ENCODE measurements at places on chromosomes 1 and 21.

DNA sequence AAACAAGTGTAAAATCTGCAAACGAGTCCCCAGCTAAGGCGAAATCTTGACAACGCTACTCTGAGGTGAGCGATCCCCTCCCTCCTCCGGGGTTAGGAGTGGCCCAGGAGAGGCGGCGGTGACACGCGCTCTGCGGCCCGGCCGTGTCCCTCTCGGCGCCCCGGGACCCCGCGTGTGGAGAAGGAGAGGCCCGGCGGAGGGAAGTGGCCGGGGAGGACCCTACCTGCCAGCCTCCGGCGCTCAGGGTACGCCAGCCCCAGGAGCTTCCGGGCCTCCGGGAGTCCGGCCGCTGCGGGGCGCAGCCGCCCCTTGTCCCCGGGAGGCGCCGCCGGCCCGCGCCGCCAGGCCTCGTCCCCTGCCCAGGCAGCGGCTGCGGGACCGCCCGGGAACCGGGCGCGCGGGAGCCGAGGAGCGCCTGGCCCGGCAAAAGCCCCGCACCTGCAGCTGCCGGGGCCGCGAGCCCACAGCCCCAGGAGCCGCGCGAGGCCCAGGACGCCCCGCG is 543 bp downstream of the ABCB10 start:
- DNase-seq, result peak; percentile 26

GRCh38 chr1:100552031-100552430 is 14.1 kb downstream of the GPR88 start:
- no peak for DNase-seq

GRCh38 chr21:35172231-35172630 is 123.1 kb upstream of the RUNX1 start:
- DNase-seq, result no peak

- DNase-seq, result no peak
Observed at GRCh38 chr1:64960731-64961130, 5.6 kb downstream of the JAK1 start.

GRCh38 chr21:44991538-44992483 is 52.0 kb downstream of the SLX9 start:
- DNase-seq, result no peak

GRCh38 chr1:209326076-209326475 is 257.4 kb upstream of the CAMK1G start:
- DNase-seq, result no peak

- DNase-seq, result no peak
Observed at GRCh38 chr1:203690730-203691129, 64.1 kb downstream of the ATP2B4 start.

GRCh38 chr21:44418108-44418875 is 37.0 kb upstream of the LRRC3 start:
- DNase-seq, result no peak

GRCh38 chr1:37323486-37324377 is 150.6 kb upstream of the ZC3H12A start:
- peak; percentile 7 for DNase-seq

GRCh38 chr1:231106347-231106746 is 55.5 kb upstream of the TRIM67 start:
- peak; percentile 97 for DNase-seq

DNA sequence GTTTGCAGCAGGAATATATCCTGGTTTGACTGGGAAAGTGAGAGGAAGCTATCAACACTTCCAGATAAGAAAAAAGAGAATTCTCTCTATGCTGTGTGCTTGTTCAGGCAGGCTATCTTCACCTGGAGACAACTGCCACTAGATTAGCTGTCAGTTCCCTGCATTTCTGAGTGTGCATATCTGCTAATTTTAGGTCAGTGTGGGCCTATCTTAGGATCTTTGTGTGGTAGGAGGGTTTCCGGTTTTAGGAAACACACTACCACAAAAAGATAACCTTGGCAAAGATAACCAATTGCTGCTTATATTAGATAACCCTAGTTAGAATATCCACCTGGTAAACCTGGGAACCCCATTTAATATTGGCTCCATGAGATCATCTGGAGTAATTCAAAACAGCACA is 22.5 kb upstream of the GBP5 start:
- no peak for DNase-seq

GRCh38 chr1:59364037-59364436 is 67.1 kb downstream of the FGGY start:
- DNase-seq, result no peak

GRCh38 chr1:6301526-6301925 is 40.6 kb upstream of the GPR153 start:
- DNase-seq, result no peak

GRCh38 chr1:105558023-105558422 is 1498.5 kb upstream of the PRMT6 start:
- DNase-seq, result no peak

GRCh38 chr1:11468878-11469277 is 10.1 kb upstream of the DISP3 start:
- DNase-seq, result no peak

GRCh38 chr1:35390600-35391494 is 122.3 kb downstream of the ZMYM4 start:
- DNase-seq, result no peak

- no peak for DNase-seq
Observed at GRCh38 chr1:213067352-213067751, 16.3 kb downstream of the RPS6KC1 start.

DNA sequence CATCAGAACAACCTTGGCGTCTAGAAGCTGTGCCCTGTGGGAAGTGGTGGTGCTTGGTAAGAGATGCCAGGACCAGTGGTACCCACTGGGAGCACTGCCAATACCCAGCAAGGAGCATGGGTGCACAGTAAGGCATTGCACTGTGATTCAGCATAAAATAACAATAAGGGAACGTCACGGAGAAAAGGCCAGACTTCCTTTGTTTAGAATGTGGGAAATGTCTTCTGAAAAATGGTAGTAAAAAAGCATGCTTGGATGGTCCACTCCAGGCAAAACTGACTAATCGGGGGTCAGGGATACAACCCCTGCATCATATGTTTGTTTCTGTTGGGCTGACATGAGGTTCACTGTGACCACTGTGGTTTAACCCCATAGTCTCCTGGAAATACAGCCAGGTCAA is 14.7 kb downstream of the METTL18 start:
- DNase-seq, result peak; percentile 15

DNA sequence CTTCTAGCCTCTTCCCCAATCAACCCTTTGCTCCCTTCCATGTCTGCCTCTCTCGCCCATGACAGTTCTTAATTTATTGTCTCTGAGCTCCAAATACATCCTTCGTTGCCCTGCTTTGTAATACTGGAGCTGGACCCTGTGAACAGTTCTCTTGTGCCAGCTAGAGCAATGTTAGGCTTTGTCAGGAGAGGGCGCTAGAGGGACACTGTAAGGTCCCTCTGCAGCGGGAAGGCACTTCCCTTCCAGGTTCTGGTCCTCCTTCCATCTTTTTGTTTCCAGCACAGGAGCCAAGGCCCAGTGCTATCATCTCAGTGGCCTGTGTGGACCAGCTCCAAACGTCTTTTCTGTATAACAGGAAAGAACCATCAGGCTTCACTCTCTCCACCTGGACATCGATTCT is 95.9 kb downstream of the PTPRU start:
- peak; percentile 23 for DNase-seq

- no peak for DNase-seq
Observed at GRCh38 chr1:2930913-2931723, 90.1 kb upstream of the ACTRT2 start.

- DNase-seq, result peak; percentile 47
Observed at GRCh38 chr1:94418664-94419655, 771 bp downstream of the ABCD3 start.

DNA sequence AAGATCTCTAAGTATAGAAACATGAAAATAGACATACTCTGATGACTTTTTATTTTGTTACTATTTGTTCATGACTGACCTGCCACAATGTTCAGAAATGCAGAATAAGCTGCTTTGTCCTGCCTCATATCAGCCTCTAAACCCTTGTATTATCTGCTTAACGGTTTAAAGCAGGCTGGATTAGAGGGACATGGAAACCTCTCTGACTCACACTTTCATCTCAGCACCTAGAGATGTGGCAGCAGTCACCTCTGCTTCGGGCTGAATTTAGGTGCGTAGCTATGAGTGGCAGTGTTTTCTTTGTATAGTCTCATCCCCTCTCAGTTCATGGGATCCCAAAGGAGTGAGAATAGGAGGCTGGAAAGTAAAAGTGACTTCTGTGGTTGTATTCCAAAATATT is 255.4 kb downstream of the RGS7 start:
- no peak for DNase-seq

DNA sequence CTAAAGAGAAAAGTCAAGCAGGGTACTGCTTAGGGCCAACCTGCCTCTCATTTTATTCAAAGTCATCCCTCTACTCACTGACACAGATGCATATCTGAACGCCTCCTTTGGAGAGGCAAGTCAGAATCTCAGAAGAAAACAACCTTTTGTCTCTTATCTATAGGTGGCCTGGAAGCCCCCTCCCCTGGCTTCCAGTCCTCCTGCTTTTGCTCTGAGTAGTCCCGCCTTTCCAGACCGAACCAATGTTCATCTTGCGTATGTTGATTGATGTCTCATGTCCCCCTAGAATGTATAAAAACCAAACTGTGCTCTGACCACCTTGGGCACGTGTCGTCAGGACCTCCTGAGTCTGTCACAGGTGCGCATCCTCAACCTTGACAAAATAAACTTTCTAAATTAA is 81.8 kb downstream of the WDR4 start:
- DNase-seq, result no peak

DNA sequence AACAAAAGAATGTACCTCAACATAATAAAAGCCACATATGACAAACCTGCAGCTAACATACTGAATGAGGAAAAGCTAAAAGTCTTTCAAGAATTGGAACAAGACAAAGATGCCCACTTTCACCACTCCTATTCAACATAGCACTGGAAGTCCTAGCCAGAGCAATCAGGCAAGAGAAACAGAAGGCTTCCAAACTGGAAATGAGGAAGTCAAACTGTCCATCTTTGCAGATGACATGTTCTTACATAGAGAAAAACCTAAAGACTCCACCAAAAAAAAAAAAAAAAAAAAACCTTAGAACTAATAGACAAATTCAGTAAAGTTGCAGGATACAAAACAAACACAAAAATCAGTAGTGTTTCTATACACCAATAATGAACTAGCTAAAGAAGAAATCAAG is 20.2 kb downstream of the NSL1 start:
- no peak for DNase-seq

DNA sequence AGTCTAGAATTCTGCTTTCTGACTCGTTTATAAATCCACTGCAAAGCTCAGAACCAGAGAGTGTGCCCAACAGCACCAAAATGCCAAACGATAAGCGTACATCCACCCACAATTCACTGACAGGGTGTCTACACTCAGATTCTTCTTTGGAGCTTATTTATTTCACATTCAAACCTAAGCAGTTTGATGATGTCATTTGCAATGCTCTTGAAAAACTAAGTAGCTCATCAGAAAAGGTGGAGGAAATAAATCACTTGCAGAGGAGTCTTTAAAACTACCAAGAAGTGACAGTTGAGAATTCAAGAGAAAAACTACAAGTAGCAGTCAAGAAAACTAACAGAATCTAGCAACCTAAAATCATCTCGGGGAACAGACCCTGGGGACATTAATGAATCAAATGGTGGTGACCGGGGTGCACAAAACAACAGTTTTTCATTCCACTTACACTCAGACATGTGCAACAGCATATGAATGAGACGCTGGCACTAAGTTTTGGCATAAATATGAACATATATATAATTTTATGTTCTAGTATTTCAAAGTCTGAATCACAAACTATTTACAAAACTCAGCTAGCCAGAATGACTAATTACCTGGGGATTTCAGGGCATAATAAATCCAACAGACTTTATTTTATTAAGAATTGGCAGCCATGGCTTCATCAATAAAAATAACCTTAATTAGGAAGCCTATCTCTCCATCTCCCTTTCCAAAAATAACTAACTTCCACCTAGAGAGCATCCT is 119.4 kb downstream of the SIPA1L2 start:
- no peak for DNase-seq

DNA sequence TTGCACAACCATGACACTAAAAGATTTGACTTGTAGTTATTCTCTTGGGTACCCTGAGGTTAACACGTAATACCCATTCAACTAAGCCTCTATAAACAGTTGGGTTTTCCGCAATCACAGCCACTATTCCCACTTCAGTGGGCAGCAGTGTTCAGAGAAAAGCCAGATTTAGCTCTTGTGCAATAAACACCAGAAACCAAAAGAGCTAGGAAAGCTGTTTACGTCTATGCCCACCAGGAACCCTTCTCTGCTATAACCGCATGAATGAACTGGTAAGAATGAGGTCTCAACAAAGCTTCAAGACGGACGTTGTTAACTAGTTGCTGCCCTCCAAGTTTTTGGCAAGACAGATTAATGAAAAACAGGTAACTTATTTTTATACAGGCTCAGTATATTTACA is 101.3 kb downstream of the SLC45A1 start:
- no peak for DNase-seq
